GM04504 (cell line): ENCODE measurements at places on chromosomes 7 and 10.

DNA sequence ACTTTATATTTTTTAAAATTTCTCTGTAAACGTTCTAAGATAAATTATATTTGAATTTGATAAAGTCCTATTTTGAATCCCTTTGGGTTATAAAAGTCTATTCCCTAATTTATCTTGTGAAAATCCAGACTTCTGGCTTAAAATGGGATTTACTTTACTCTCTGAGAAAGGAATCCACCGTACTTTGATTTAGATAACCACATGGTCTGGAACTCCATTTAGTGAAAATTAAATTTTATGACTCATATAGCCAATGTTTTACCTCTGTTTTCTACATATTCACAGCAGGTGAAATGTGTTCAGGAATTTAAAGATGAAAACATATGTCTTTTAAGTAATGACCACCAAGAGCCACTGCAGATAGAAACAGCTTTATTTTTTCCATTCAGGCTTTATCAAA lies 141.8 kb upstream of the FGFR2 start:
- DNase-seq = no peak

DNA sequence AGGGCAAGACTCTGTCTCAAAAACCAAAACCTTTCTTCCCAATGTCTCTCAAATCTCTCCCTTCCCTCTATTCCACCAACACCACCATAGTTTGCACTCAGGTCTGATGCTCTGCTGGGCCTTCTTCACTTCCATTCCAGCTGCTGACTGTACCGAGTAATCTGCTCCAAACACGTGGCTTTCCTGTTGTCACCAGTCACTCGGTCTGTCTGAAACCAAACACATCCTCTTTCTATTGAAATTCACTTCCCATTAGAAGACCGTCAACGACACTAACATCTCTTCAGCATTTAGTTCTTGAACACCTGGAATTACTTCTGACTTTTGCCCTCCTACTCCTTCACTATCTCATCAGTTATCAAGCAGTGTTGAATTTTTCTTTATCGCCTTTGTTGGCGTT lies 4.7 kb upstream of the NRF1 start:
- DNase-seq = no peak

GRCh38 chr7:157731126-157731525 lies 394.3 kb downstream of the DNAJB6 start:
- no peak for DNase-seq

- no peak for DNase-seq
These were observed 599.3 kb upstream of the CELF2 start for GRCh38 chr10:10418387-10418786.

DNA sequence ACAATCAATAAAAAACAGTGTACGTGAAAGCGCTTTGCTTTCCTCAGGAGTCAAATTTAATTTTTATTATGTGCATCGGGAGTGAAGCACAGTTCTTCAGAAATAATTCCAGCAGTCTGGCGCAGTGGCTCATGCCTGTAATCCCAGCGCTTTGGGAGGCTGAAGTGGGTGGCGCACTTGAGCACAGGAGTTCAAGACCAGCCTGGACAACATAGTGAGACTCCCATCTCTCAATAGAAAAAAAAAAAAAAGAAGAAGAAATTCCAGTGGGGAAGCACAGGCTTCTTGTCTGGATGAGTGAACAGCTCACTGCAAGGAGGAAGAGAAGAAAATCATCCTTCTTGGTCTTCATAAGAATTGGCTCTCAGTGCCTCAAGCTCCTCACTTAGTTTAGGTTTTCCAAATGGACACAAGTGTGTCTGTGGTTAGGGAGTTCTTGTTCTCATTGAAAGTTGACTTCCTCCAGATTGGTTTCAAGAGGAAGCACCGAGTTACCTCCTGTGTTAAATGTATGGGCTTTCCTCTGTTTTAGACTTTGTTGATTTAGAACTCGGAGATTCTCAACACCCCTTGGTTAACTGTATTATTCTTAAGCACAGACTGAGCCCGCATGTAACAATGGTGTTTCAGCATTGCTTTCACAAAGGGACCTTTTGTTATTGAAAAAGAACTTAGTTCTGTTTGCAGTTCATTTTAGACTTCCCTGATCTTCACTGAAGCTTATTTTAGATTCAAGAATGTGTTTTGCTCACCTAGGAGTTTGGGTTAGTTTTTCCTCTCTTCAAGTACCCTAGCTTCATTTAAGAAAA lies 28.0 kb downstream of the LMTK2 start:
- DNase-seq = no peak

GRCh38 chr7:48759431-48760080 lies 164.8 kb upstream of the CDC14C start:
- no peak for DNase-seq

DNA sequence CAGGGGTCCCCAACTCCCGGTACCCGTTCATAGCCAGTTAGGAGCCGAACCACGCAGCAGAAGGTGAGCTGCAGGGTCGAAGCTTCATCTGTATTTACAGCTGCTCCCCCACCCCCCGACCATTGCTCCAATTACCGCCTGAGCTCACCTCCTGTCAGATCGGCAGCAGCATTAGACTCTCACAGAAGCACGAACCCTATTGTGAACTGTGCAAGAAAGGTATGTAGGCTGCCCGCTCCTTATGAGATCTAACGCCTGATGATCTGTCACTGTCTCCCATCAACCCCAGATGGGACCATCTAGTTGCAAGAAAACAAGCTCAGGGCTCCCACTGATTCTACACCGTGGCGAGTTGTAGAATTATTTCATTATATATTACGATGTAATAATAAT lies 14.6 kb upstream of the AZGP1 start:
- no peak for DNase-seq

DNA sequence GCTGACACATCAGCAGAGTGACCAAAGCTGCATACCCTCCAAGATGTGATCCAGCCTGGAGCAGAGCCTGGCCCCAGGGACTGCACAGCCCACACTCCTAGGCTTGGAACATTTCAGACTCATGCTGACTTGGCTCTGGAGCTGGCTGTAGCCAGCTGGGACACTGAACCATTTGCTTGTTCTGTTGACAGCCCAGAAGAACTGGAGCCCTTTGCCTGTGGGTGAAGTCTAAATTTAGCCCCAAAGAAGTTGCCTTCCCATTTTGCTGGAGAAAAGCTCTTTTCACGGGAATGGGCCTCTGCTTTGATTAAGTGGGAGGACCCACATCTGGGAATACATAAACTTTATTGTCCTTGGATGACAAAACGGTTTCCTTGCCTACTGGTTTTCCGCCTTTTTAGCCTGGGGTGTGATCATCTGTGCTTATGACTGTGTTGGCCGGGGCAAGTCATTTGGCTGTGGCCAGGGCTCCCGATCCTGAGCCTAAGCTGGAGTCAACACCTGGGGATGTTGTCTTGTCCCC lies 186.2 kb upstream of the BMPER start:
- no peak for DNase-seq

DNA sequence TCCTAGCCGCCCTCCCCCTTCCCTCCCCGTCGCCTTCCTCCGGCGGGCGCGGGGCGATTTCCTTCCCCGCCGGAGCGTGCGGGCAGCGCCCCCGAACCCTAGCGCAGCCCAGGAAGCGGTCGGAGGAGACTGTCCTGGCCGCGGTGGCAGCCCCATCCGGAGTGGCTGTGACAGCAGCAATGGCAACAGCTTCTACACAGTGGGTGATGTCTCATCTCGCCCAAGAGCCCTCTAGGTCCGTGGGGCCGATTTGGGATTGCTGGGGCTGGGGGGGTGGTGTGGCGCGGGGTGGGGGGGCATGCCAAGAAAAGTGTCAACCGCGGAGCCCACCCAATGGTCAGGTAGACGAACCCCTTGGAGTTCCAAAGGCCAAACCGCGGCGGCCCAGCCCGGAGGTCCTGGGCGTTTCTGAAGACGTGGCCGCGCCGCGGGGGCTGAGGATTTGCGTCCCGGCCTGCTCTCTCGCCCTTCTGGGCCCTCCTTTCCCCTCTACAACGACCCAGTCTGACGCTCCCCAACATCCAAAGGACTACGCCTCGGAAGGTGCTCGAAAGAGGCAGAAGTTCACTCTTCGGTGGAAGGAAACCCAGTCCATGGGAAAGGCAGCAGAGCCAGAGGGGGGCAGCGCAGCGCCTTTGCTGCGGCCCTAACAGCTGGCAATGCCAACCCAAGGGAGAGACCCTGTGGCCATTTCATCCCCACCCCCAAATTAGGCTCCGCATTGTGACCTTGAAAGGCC lies 603 bp upstream of the TWIST1 start:
- DNase-seq = no peak

DNA sequence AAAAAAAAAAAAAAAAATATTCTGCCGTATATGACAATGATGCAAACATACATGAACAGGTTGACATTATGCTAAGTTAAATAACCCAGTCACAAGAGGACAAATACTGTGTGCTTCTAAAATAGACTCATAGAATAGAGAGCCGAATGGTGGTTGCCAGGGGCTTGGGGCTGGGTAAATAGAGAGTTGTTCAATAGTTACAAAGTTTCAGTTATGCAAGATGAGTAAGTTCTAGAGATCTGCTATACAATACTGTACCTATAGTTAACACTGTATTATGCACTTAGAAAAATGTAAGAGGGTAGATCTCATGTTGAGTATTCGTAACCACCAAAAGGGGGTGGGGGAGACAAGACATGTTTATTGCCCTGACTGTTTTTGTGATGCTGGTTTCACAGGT lies 77.1 kb upstream of the GNAI1 start:
- no peak for DNase-seq

DNA sequence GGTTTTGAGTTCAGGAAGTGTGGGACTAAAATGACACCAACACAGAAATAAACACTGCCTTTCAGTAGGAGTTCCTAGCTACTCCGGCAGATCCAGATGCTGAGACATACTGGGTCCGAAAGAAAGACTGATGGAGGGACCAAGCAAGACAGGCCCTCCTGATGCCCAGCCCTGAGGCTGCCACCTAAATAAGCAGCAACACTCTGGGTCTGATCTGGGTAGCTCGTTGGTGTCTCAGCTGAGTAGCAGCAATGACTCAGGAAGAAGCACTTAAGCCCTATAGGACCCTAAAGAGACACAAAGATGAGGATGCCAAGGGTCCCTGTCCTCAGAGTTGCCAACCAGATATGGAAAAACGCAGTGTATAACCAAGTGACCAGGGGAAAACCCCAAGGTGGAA lies 190.7 kb downstream of the FAM107B start:
- no peak for DNase-seq

- no peak for DNase-seq
These were observed 69.4 kb downstream of the CARD11 start for GRCh38 chr7:2974093-2974819.

DNA sequence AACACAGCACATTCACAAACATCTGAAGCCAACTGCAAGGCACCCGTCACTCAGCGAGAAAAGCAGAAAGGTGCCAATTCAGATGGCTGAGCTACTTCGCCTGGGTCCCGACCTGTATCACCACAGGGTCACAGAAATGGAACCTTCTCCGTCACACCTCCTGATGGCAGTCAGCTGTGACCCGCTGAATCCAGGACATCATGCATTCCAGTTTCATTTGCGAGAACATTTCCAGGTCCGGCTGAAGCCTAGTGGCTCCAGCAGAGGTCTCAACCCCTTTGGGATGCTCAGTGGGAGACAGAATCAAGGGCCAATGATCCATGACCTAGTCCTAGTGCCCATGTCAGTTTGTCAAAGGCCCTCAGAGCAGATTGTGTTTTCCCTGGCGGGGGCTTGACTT lies 193.6 kb upstream of the KLF14 start:
- DNase-seq = no peak

DNA sequence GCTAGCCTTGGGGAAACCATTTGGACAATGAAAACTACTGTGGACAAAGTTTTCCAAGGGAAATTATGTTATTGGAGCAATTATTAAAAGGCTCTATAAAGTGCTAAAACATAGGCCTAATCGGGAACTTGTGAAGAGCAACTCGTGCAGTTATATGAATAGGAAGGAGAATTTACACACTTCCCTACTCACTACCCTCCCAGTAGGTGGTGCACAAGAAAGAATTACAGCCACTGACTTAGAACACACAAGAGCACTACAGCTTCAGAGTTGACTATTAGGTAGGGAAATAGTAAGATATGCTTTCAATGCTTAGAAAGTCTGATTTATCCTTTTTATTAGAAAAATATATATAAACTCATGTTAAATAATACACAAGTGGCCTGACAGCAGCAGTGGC lies 47.2 kb downstream of the GSAP start:
- DNase-seq = no peak

DNA sequence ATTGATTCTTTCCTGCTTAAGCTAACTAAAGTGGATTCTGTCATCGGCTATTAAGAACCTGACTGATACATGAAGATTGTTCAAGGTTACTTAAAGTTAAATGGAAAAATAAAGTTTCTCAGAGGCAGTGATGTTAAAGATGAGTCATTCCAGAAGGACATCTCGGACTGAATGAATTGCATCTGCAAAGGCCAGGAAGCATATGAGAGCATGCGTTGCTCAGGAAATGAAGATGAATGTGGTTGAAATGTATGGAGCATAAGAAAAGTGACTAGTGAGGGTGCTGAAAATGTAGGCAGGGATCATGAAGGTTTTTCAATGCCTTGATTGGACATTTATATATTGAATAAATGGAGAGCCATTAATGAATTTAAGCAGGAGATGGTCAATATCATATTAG lies 133.9 kb upstream of the GHITM start:
- no peak for DNase-seq

DNA sequence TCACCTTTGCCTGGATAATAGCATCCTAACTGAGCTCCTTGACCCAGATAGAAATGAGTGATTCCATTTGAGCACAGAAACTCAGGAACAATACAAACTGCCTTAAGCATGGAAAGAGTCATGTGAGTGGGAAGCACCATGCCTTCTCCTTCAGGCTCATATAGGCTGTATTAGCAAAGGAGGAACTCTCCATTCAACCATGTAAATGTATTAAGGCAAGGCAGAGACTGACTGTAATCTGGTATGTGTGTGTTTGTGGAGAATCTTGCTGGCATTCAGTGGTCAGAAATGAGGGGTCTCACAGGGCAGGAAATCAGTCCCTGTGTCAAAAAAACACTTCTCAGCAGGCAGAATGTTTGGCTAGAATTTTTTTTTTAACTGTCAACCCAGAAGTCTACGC lies 40.2 kb downstream of the COA1 start:
- no peak for DNase-seq

DNA sequence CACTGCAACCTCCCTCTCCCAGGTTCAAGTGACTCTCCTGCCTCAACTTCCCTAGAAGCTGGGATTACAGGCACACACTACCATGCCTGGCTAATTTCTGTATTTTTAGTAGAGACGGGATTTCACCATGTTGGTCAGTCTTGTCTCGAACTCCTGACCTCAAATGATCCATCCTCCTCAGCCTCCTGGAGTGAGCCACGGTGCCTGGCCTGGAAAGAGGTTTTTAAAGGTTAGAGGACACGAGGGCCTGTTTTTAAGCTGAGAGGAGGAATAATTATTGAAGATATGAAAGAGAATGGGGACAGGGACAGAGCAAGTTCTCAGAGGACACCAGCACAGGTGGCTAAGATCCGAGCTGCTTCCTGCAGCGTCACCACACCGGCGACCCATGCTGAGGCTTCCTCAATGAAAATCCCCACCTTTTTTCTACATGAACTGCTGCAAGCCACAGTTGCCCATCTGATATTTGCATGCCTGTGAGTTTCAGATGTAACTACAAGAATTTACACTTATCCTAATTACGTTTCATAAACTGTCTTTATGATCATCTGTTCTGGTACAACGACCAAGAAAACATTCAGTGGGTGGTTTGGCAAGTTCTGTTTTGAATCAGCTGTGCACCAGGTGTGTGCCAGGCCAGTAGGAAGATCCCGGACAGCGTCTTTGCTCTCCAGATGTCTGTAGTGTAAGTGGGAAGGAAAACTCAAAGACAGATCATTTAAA lies 76.0 kb downstream of the HIP1 start:
- DNase-seq = no peak
